ENCODE measurements at places on chromosomes 7 and 10.

GRCh38 chr10:100013621-100014020, 3.9 kb upstream of the DNMBP start:
- no peak for DNase-seq

- DNase-seq = no peak
These were observed 5.7 kb downstream of the ZSWIM8 start for GRCh38 chr10:73790886-73791625.

- DNase-seq = no peak
These were observed 30.6 kb upstream of the FGFR2 start for GRCh38 chr10:121628859-121629258.

GRCh38 chr10:14884082-14884481, 5.4 kb downstream of the SUV39H2 start:
- DNase-seq = no peak

DNA sequence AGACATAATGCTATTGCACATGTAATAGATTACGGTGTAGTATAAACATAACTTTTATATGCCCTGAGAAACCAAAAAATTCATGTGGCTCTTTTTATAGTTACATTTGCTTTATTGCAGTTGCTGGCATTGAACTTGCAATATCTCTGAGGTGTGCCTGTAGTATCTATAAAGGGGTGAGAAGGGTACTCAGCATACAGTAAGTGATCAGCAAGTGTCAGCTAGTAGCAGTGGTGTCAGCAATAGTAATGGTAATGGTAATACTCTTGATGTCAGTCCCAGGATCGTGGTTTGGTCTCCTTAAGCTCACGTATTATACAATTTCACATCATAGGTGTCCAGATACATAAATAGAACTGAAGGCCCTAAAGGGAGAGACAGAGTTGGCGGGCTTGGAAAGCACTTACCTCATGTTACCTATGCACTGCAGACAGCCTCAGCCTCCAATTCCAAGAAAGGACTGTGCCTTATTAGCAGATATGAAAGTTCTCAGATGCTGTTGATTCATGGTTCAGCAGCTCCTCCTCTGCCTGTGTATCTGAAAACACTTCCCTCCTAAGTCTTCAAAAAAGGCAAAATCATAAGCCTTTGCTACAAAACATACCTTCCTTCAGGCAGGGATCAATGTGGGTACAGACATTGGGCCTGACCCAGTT, 6.6 kb upstream of the GIMAP7 start:
- DNase-seq = no peak

DNA sequence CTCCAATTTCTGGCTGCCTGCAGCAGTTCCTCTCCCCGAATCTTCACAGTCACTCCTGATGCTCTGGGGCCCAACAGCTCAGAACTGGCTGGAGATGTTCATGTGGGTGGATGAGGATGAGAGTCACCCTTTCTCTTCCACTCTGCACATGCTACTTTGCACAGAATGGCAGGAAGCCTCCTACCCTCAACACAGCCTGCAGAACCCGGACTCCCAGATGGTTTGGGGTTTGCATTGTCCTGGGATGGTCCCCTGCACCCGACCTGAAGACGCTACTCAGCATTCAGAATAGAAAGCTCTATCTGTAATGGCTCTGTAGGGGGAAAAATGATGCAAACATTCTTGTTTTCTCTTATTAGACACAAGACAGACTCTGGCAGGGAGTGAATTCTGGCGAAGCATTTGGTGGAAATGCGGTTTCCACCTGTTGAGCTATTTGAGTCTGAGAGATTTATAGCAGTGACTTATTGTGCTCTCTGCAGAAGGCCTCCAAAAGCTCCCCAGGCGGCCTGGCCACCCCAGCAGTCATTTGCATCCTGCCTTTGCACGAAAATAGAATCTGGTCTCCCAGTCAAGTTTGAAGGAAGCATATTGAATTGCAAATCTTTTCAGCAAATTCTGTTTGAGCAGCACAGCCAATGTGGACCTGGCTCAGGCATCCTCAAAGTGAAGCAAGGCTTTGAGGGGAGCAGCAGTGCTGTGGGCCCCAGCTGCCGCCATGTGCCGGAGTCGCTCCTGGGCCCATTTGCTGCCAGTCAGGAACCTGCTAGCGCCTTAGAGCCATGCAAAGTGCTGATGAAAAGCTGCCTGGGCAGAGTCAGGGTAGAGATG, 309.3 kb downstream of the TCERG1L start:
- DNase-seq = no peak

DNA sequence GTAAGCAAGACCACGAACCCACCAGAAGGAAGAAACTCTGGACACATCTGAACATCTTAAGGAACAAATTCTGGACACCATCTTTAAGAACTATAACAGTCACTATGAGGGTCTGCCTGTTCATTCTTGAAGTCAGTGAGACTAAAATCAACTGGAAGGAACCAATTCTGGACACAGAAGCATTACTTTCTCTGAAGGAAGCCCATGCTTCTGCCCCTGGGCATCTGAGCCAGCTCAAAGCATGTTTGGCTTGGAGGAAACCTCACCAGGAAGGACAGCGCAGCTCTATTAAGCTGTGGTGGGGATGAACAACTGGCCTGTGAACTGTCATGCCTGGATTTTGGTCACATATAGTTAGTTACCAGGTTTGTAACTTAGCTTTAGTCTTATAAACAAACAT, 132.4 kb upstream of the GDF10 start:
- no peak for DNase-seq

DNA sequence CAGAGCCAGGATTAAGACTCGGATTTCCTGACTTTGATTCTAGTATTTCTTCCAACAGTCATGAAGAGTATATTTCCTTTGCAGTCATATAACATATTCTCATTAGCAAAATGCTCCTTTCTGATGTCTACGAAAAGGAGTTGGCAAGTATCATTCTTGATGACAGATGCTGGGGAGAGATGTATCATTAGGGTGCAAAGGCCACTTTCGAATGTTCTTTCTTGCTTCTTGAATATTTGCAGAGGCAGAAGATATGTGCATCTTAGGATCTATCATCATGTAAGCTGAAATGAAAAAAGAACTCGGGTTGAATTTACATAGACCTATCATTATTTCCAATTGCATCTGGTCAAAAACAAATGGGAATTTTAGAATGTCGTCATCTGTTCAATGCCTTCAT, 294.4 kb downstream of the BAMBI start:
- no peak for DNase-seq

DNA sequence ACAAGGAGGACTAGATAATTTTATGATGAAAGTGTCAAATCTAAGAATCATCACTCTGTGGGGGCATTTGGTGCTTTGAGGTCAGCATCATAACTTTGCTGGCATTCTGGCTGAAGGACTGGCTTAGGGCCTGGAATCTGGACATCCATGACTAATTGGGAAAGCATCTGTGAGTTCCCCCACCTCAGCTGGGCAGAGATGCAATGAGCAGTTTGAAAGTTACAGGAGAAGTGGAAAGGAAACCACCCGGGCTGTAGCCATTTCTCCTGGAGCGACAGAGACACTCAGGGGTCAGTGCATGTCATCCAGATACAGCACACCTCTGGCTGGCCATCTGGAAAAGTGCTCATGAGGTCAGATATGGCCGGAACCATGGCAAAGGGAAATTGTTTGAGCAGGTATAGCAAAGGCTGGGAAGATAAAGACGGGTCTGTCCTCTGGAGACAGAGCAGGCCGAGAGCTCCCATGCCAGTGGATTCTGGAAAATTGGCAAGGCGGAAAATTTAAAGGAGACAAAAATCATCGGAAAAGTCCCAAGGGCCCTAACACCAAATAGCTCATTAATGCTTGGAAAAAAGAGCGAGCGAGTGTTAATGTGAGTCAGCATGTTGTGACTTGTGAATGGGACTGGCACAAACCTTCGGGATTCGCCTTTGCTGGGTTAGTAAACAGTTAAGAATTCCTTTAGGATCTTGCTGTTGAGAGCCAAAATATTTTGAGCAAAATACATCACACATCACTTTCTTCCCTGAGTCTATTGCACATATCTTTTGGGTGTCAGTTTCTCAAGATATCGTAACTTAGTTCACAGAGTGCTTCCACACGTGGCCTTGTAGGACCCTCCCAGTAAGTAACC, 188.4 kb upstream of the AGK start:
- peak; percentile 50 for DNase-seq

DNA sequence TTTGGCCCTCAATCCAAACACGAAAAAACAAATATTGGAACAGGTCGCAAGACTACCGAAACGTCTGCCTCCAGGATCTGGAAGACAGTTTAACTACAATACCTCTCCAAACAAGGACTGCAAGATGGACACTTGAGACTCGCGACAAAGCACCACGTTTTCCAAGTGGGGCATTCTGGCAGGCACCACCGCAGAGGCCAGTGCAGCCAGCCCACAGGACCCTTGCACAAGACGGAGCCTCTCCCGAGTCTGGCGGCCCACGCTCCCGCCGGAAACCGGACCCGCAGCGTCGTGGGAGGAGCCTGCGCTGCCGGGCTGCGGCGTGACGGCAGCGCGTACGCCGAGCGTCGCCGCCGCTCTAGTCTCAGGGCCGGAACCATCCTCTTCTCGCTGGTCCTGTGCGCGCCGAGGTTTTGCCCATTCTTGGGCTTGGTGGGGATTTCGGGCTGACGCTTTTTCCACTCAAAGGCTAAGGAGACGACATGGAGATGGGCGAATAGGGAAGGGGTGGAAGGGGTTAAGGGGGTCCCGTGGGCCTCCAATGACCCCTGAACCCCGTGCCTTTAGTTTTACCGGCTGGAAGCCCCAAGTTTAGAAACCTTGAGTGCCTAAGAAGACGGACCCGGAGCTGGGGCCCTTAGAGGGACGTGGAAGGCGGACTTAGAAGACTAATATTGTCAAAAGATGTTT, at the start of gene ORC5:
Gene ORC5 (minus strand): TSS at position 283 of the 690 bp plus-strand sequence. CDS start 109 bp downstream, at position 174.
- DNase-seq = peak; percentile 84

DNA sequence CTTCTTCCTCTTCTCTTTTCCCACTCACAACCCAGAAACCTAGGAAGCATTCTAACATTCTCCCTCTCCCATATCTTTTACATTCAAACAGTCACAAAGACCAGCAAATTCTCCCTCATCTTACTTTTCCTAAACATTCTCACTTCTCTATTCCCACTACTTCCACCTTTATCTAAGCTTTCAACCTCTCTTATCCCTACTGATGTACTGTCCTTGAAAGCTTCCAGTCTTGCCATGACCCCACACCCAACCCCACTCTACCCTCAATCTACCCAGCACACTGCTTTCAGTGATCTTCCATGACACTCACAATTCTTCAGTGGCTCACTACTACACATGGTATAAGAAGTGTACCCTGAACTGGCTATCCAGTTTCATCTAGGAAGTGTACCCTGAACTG, 5.3 kb downstream of the IMMP2L start:
- DNase-seq = no peak

- no peak for DNase-seq
These were observed 260.5 kb upstream of the MKLN1 start for GRCh38 chr7:131067220-131067619.

GRCh38 chr7:112022128-112022527, 184.1 kb downstream of the DOCK4 start:
- DNase-seq = no peak

Data from A549 (cell line).